RPMI7951 (cell line): ENCODE measurements at places on chromosomes 6 and 20. TPM values are rescaled to one million over a fixed set of nuclear protein-coding genes. Genes with fewer than 3 reads are reported as not detected.

Gene TRIM10
- not detected in 2 replicates for total RNA-seq

Gene KCNK5
- 0.10 and 0.12 TPM in 2 replicates for total RNA-seq

DNA sequence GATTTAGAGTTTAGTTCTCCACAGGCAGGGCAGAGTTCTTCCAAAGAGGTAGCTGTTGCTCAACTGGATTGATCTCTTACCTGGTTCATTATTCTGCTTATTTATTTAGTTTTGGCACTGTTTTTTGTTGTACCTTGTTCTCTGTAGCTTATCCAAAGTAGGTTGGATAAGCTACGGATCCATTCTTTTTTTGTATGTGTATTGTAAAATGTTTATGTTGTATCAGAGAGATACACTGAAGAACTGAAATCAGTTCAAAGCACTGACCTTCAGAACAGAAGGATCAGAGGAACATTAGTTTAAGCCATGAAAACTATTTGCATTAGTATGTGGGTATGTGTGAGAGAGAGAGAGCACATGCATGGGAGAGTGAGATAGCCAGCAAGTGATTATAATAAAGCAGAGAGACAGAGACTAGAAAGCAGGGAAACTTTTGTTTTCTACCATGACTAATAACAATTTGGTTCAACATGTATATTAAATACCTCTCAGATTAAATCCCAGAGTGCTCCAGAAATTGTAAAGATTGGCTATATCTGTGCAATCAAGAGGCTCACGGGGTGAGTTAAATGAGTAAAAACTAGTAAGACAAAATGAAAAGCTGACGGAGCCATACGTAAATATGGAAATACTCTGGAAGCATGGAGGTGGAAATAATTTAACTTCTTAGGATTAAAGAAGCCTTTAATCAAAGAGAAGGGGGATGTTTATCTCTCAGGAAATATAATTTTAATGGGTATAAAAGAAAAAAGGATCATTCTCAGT lies 40.2 kb downstream of the ITCH start:
- no peak for DNase-seq

GRCh38 chr6:25431306-25431974 lies 152.3 kb downstream of the CARMIL1 start:
- no peak for DNase-seq

Gene EGFL8
- total RNA-seq: 0.59 and 2.8 TPM in 2 replicates

DNA sequence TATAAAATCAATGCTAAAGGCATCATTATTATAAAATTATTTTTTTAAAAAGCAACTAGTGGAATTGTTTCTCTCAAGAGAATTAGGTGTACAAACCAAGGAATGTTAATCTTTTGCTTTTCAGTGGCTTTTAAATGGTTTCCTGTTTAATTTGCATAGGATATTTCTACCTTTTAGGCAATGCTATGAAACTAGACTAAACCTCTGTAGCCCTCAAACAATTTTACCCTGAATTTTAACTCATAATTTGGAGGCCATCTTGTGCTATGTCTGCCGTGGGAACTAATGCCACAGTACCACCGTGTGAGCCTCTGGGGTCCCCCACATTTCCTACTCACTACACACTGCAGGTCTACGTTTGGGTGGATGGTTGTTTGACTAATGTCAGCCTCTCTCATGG lies 20.6 kb downstream of the PHACTR2 start:
- DNase-seq: no peak

Gene C20orf141
- total RNA-seq: not detected in 2 replicates

GRCh38 chr6:105121981-105122380 lies 57.8 kb downstream of the POPDC3 start:
- no peak for DNase-seq

DNA sequence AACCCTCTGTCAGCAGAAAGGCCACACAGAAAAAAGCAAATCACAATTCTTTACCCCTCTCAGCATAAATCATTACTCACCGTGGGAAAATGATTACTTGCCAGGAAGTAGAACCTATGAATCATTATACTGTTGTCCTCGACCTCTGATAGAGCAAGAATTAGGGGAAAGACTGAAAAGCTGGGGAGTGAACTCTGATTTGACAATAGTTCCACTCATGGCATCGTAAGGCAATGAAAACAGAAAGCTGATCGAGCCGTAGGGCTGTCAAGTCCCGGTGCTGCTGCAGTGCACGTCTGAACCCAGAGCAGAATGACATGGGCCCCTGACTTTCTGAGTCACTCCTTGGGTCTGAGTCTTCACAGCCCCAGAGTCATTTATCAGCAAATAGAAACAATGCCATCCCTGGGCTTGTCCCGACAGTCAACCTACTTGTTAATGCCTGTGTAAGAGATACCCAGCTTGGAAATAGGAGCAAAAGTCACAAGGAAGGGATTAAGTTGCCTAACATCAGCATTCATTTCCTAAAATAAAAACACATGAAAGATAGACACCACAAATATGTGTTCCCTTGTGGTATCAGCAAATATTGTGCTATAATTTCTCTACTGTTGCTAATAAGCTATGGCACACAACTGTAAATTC lies 224.8 kb upstream of the MARCKS start:
- peak; percentile 87 for DNase-seq

DNA sequence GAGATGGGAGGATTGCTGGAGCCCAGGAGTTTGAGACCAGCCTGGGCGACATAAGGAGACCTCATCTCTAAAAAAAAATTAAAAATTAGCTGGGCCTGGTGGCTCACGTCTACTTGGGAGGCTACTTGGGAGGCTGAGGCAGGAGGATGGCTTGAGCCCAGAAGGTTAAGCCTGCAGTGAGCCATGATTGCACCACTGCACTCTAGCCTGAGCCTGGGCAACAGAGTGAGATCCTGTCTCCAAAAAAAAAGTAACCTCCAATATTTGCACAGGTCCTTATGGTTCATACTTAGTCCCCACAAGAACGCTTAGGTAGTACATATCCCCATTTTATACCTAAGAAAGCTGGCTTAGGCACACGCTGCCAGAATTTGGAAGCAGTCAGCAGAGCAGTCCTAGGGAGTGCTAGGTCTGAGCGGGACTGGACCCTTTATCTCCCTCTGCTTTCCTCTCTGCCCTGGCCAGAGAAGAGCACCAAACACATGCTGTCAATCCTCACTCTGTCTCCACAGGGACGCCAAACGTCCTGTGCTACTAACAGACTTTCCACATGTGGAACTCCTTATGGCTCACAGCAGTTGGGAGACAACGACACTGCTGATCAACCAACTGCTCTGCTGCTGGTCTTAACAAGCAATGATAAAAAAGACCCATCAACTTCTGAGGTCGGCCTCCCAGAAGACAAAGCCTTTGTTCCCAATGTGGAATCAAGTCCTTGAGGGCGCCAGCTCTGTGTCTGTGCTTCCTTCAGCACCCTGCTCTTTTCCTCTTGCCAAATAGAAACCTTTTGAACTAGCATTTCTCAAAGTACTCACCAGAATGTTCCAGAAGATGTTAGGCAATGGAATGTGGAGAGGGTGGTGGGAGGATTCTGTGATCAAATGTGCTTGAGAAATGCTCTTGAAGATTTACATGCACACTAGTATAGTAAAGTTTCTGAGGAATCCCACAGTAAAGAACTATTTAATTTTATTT lies 226.3 kb upstream of the DTNBP1 start:
- no peak for DNase-seq

GRCh38 chr6:162733489-162733888 lies 5.7 kb downstream of the PACRG start:
- no peak for DNase-seq

- no peak for DNase-seq
Observed at GRCh38 chr6:151041686-151042085, 176.2 kb downstream of the MTHFD1L start.

Gene BPIFB1
- total RNA-seq: not detected in 2 replicates

- peak; percentile 83 for DNase-seq
Observed at GRCh38 chr6:80425089-80425823, 318.8 kb downstream of the BCKDHB start.

DNA sequence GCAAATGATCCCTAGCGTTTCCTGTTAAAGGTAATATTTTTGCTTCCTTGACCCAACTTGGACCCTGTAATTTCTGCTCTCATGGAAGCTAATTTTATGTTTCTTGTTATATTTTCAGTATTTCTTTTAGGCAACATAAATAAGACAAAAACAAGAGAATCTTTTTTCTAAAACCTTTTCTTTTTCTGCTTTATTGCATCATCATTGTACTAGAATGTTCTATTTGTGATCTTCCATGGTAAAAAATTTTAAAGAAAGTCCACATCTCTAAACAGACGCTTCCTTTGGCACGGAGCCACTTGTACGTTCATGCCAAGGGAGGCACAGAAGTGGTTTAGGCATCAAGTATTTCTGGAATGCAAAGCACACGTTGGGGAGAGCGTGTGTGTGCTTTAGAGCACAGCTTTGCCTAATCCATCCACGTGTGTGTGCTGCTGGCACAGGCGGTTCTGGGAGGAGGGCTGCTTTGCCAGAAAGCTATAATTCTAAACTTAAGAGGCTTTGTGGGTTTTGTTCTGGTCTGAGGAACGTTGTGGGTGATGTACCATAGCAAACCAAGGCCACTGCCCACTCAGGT lies 98.3 kb downstream of the SASH1 start:
- DNase-seq: peak; percentile 93

- no peak for DNase-seq
Observed at GRCh38 chr20:50122763-50123162, 9.8 kb upstream of the UBE2V1 start.

GRCh38 chr20:52889225-52889624 lies 82.9 kb upstream of the TSHZ2 start:
- DNase-seq: no peak

GRCh38 chr6:144936764-144937163 lies 651.6 kb downstream of the UTRN start:
- peak; percentile 30 for DNase-seq

Gene SLC22A16
- not detected in 2 replicates for total RNA-seq

DNA sequence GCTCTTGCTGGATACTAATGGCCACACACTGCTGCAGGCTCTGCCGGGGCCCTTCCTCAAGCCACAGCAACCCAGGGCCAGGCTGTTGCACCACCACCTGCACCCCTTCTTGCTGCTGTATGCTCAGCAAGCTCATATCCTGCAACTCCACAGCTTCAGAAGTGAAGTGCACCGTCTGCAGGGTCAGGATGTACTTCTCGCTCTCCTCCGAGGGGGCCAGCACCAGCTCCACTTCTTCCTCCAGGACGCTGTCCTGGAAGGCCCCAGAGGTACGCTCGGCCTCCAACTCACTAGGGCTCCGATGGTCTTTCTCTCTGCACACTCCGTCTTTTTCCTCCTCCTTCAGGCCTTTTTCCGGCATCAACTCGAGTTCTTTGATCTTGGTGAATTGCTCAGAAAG lies 1.2 kb downstream of the CTCFL start:
- DNase-seq: no peak

Gene TXLNB
- 0.98 and 1.1 TPM in 2 replicates for total RNA-seq

GRCh38 chr20:57717797-57718196 lies 8.0 kb upstream of the PMEPA1 start:
- DNase-seq: peak; percentile 81

GRCh38 chr6:156883497-156884252 lies 106.5 kb downstream of the ARID1B start:
- DNase-seq: no peak

DNA sequence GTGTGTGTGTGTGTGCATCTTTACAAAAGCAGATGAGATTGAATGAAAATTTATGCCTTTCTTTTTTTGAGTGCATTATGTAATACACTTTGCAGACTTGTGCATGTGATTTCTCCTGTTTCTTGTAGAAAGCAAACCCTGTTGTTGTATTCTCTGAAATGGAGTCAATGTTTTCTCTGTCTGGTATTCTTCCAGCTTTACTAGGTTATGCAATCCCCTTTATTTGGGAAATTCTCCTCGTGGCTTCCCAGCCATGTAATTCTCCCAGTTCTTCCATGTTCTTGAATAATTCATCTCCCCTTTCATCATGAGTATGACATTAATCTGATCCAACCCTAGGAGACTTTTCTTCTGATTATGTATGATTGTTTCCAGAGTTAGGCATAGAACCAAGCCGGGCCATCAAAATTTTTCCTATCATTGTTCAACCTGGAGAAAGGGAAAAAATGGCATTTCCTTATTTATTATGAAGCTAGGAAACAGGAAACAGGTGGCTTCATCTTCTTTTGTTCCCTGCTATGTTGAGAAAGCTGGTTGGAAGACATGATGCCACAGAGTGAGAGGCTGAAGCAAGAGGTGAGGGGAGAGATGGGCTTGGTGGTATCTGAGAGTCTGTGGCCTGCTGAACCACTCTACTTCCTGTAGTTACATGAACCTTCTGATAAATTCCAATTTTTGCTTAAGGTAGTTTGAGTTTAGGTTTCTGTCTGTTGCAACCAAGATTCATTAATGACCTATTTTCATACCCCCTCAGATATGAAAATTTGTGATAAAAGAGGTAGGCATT lies 68.8 kb downstream of the PRL start:
- DNase-seq: no peak

- DNase-seq: peak; percentile 85
Observed at GRCh38 chr20:64044484-64045247, 4.8 kb downstream of the SOX18 start.

Gene KDM1B
- 7.9 and 12.5 TPM in 2 replicates for total RNA-seq

Gene TREML2
- total RNA-seq: not detected in 2 replicates

DNA sequence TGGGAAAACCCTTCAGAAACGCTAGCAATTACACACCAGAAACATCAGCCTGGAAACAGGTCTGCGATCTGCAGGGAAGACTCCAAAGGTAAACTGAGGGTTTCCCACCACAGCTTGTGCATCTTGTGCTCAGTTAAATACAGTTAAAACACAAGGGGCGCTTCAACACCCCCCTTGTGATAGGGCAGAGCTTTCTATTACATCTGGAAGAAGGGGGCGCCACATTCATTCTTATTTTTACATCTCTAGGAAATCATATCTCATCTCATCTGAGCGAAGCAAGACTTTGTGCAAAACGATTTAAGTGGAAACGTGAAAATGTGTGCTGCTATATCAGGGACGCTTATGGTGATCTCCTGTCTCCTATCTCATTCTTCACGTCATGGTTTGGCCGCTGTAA lies 58.5 kb downstream of the PRND start:
- DNase-seq: no peak

DNA sequence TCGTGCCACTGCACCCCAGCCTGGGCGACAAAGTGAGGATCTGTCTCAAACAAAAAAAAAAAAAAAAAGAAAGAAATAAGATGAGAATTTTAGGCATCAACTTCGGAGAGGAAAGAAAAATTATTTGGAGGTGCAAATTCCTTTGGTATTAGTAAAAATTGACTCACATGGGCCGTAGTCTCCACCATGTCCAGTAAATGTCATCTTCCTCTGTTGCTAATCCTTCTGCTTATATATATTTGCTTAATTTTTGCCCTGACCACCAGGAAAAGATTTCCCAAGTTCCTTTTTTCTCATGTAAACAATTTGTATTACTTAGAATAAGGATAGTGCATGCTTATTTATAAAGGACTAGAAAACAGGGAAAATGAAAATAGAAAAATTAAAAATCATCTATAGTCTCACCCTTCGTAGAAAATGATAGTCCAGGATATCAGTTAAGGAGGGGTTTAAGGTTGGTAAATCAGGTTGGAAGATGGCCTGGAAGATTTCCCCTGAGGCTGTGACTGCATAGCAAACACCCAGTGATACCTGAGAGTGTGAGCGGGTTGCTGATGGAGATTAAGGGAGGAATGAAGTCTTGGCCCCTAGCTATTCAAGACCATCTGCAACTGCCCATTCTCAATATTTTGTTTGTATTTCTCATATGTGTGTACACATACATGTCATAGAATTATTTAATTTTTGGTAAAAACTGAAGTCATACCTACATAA lies 240.8 kb downstream of the ZNF217 start:
- no peak for DNase-seq

GRCh38 chr6:102631921-102632320 lies 1238.4 kb downstream of the GRIK2 start:
- DNase-seq: no peak

- DNase-seq: peak; percentile 39
Observed at GRCh38 chr20:7850775-7851490, 89.3 kb downstream of the HAO1 start.

Gene E2F1
- 28.7 and 33.3 TPM in 2 replicates for total RNA-seq
